ENCODE measurements at places on chromosomes 12 and 14.
A peak's percentile ranks its signal among the peaks of the same experiment; 100 is the strongest.

- no peak for DNase-seq
Observed at GRCh38 chr12:89477633-89478279, 46.8 kb downstream of the GALNT4 start.

DNA sequence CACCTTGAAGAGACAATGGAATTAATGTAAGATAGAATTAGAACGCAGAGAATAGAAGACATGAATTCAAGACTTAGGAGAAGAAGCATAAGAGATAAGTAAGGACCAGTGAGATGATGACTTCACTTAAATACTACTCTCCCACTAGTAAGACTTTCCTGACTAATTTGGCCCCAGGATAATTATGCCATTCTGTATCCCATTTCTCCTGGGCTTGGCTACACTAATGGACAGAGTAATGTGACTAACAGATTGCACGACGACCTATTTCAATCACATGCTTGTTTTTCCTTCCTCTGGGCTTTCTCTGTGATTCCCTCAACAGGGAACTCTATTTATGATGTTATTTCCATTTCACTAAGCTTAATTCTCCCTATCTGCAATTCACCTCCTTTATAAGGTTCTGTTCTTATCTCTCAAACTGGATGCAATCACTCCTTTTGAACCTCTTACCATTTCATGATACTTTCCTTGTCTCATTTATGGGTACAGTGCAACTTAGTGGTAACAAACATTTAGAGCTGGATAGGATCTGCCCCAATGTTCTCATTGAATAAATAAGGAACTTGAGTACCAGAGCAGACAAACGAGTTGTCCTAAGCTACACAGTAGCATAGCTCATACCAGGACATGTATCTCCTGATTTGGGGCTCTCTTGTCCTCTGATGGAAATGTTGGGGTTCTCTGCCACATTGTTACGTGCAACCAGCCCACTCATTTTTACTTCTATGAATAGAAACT lies 102.7 kb downstream of the BTG1 start:
- no peak for DNase-seq

GRCh38 chr12:62578726-62579125 lies 112.1 kb downstream of the MON2 start:
- no peak for DNase-seq

DNA sequence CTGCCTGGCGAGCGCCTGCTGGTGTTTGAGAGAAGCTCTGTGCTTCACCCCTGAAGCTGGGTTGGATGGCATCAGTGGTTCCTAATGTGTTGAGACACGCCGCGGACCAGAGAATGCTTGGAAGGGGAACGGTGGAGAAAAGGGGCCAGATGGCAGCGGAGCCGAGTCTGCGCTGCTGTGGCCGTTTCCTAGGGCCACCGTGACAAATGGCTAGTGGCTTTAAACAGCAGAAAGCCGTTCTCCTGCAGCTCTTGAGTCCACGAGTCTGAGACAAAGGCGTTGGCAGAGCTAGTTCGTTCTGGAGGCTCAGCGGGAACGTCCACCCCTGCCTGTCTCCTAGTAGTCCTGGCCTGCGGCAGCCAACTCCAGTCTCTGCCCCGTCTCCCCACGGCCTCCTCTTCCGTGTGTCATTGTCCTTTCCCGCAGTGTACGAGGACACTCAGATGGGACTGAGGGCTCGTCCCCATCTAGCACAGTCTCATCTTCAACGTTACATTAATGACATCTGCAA lies 103.6 kb downstream of the ADGRD1 start:
- no peak for DNase-seq

- DNase-seq, result no peak
Observed at GRCh38 chr12:71439362-71439612, 311 bp upstream of the LGR5 start.

- no peak for DNase-seq
Observed at GRCh38 chr12:47590771-47591360, 115.0 kb downstream of the RPAP3 start.

DNA sequence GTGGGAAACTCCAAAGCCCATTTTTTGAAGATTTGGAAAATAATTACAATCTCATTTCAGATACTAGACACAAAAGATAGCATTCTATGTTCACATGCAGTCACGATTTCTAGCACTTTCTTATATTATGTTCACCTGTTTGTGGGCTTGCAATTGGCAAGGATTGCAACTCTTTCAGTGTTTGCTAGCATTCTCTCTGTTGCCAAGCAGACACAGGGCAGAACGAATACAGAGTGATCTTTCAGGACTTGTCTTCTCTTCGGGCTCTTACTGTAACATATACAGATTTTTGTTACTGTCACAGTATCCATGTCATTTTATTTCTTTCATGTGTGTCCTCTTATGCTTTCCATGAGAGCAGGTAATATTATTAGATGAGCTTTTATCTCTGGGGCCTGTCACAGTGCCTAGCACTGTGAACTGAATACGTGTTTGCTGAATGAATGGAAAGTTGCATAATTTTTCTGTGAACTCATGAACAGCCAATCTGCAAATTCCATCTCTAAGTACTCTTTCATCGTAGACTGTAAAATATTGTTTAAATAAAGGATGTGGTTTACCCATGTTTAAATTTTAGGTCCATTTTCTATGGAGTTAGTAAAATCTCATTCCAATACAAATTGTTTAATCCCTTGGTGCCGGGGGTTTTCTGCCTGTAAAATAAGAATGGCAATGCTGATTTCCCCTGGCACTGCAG lies 105.1 kb downstream of the BMP4 start:
- no peak for DNase-seq

GRCh38 chr14:34247605-34248004 lies 214.4 kb downstream of the SPTSSA start:
- DNase-seq, result no peak

DNA sequence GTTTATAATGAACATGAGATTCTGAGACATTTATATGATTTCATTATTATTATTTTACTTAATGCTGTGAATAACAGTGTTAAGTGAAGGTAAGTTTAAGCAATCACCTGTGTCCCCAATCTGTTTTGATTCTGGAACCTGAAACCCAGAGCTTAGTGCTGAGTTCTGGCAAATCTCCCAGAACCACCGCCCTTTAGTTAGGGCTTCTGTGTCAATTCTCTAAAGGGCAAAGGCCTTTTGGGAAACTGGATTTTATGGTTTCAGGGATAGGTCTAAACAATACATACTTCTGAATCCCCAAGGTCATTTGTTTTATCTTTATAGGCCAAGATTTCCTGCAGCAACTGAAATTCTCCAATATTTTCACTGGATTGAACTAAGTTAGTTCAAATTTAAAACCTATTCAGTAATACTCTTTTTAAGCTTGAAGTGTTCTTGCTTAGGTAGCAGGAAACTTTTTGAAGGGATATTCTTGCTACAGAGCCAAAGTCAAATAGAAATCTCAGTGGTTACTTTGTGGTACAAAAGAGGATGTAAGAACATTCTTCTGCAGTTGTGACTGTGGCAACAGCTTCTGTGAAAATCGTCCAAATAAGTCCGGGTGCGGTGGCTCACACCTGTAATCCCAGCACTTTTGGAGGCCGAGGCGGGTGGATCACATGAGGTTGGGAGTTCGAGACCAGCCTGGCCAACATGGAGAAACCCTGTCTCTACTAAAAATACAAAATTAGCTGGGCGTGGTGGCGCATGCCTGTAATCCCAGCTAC lies 10.0 kb upstream of the PKP2 start:
- no peak for DNase-seq

DNA sequence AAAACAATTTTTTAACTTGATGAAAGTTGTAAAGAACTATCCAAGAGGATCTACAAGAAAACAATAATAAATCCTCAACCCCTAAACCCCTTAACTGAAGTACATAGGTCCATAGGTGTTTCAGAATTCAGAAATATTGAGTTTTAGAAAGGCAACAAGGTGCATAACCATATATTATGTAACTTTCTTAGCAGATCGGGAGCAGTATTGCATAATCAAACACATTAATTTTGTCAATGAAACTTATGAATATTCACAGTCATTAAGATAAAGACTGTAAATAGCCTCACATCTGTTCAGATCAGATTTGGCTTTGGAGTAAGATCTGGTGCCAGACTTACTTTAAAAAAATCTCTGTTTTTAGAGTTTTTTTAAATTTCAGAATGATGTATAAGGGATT lies 647.1 kb upstream of the FLRT2 start:
- no peak for DNase-seq

DNA sequence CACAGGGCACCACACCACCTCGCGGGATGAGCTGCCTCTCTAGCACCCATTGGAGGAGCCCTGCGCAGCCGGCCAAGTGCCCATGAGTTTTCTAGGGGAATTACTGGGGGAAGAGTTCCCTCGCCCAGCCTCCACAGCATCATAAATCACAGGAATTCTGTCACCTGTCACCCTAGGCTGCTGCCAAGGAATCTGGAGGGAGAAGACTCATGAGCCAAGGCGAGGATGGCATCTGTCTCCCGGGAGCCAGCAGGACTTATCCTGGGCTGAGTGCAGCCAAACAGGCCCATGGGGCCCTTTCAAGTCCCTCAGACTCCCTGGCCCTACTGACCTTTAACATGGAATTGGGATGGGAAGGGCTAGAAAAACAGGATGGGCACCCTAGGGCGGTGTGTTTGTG lies 7.8 kb upstream of the OTUB2 start:
- no peak for DNase-seq

DNA sequence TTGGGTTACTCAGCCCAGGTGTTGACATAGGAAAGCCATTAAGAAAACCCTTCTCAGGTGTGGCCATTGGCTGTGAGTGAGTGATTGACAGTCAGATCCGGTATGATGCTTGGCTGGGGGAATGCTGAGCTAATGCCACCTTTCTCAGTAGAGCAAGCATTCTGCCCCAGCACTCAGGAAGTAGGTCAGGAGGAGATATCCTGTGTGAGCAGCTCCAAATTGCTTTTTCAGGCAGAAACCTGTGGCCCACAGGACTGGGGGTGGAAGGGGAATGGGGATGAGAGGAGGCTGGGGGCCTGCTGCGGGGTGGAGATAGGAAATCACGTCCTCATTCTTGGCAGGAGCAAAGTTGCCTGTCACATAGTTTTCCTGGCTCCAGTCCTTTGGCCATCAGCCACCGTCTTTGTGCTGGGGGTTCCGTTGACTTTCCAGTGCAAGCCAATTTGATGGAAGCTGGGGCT lies 55.7 kb downstream of the NINJ2 start:
- DNase-seq, result no peak

DNA sequence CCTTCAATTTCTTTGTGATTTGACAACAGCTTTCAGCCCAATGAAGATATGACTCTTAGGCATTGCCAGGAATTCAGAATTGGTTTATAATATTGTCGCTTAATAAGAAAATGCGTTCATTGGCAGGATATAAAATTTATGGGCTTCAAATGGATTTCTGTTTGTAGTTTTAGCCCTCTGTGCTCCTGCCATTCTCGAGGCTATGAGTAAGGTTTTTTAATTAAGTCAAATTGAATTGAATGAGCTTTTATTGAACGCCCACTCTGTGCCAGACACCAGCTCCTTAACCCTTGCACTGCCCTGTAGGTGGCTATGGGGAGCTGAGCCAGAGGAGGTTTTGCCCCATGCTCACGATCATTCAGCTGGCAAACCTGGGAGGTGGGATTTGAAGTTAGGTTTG lies 115.1 kb downstream of the SLC25A47 start:
- no peak for DNase-seq

DNA sequence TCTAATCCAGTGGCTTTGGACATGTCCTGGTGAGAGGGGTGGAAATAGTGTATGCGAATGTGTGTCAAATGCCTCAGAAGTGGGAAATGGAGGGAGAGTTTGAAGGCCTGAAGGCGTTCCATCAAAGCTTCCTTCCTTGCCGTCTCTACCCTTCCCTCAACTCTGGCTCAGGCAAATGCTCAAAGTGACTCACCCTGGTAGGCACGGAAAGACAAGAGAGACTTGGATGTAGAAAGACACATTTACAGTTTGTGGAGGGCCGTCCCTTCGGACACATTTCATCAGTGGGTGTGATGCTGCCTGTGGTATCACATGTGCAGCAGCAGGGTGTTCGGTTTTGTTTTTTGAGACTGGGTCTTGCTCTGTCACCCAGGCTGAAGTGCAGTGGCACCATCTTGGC lies 36.7 kb downstream of the CHST11 start:
- no peak for DNase-seq

GRCh38 chr12:24087294-24087693 lies 137.8 kb upstream of the SOX5 start:
- no peak for DNase-seq

DNA sequence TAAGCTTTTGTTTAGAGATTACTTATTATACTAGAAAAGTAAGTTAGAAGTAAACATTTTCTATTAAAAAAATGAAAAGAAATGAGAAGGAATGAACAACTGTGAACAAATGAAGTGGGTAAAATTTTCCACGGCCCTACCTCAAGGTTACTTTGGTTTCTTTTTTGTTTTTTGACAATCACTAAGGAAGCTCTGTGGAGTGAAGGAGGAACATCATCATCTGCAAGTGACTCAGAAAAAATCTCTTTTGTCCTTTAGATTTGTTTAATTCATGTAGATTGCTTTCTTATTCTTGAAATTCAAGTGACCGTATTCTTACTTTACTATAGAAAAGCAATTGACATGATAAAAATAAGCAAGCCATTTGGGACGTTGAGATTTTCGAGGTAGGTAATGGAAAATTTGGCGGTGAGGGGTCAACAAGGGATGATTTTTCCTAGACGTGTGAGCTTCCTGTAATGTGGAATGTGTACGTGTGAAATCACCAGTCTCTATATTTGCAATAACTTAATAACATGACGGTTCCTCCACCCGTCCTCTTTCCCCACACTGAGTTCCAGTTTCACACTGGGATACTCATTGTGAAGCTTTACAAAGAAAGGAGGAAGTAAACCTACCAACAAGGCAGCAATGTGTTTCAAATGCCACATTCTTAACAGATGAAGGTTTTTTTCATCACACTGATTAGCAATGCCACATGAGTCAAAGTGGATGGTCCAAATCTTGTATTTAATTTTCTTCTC lies 62.3 kb upstream of the EGLN3 start:
- DNase-seq, result no peak

DNA sequence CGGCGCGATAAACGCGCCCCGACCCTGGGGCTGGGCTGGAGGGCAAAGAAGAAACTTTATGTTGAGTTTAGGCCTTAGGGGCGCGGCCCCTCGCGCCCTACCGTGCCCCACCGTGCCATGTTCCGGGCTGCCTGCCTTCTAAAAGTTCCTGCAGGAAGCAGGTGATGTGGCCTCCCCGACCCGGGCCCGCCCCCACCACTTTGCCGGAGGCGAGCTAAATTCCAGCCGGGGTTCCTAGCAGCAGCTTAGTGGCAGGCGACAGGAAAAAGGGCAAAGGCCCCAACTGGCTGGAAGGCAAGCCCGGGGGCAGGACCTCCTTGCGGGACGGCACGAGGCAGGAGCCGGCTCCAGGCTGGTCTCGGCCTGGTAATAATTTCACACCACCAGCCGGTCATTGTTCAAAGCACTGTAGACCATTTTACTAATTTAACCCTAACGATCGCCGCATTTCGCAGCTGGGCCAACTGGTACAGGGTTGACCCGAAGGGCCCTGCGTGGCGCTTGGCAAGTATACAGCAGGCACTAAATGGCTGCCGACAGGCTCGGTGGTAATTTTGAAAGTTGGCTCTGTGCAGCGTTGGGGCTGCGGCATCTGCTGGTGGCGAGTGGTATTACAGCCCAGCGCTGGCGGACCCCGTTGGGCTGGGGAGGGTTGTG lies 895 bp upstream of the CCDC88C start:
- DNase-seq, result peak; percentile 69

DNA sequence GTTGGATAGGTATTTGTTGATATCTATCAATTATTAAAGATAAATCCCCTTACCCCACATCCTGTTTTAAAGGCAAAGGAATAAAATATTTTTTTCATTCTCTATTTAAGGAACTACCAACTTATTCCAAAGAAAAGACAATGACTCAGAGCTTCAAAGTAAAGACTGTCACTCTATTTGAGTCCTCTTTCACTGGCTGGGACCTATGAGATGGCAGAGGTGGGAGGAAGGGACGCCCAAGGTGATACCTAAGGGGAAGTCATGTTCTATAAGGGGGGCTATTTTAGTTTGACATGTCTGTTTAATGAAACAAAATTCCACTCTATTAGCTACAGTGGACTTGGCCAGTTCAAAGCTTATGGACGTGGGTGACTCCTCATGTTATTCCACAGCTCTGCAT lies 209.6 kb downstream of the CALM1 start:
- DNase-seq, result no peak

All from NCI-H510A treated with DMSO at 0.1 percent for 48 hours (cell line).